Activated CD4-positive, alpha-beta memory T cell treated with anti-CD3 and anti-CD28 coated beads for 36 hours (primary cell): ENCODE measurements at places on chromosomes 5 and 9. TPM values are rescaled to one million over a fixed set of nuclear protein-coding genes. Genes with fewer than 3 reads are reported as not detected.

DNA sequence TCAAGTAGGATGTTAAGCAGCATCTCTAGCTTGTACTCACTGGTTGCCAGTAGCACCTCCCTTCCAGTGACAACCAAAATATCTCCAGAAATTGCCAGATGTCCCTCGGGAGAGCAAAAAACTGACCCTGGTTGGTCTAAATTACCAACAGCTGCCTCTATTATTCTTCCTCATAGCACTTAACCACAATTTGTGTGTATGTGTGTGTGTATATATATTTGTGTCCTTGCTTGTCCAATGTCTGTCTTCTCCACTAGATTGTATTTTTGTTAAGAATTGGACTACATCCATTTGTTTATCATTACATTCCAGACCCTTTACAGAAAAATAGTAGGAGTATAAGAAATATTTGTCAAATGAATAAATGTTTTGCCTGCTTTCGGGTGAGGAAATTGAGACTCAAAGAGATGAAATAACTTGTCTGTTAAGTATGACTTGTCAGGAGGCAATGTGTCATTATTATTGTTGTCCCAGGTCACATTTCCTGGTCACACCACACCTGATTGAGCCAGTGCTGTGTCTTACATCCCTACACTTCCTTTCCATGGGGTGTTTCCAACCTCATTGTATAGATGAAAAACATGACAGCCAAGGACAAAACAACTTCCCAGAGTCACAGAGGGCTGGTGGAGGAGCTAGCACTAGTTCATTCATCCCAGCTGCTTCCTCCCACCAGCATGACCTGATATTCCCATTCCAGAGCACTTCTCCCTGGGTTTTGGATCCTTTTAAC, 11.4 kb upstream of the GRPEL2 start:
- no peak overlapping the region for H3K4me3 ChIP-seq
- no peak overlapping the region for H3K27ac ChIP-seq
- no peaks in the 10 kb centered on the region for H3K27me3 ChIP-seq

GRCh38 chr9:6564360-6564759, 81.2 kb downstream of the GLDC start:
- peaks cover 24% of the 10 kb centered on the region for H3K4me1 ChIP-seq
- H3K36me3 ChIP-seq = no peaks in the 10 kb centered on the region
- no peak for DNase-seq
- no peaks in the 10 kb centered on the region for H3K27me3 ChIP-seq
- no peak overlapping the region for H3K4me3 ChIP-seq

The CKMT2 gene
- not detected for total RNA-seq

DNA sequence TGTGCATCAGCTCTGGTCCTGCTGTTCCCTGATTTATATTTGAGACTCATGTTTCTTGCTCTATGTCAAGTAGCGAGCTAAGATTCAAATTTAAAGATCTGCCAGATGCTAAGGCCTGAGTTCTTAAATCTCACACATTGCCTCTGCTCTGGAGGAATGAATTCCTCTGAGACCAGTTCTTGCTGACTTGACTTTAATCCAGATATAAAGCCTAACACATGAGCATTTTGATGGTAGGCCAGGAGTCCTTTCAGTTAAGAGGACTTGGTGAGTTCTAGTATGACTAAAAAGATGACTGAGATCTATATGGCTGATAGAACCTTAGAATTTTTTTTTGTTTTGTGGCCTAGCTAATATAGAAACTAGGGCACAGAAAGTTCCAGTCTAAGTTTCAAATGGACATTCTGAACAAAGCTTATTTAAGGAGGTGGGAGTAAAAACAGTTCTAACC, 1.3 kb upstream of the INIP start:
- no peak overlapping the region for H3K27ac ChIP-seq
- no peak for DNase-seq
- peaks cover 25% of the 10 kb centered on the region for H3K4me1 ChIP-seq
- peaks cover 2% of the 10 kb centered on the region for H3K36me3 ChIP-seq

GRCh38 chr5:94157704-94158539, 416.5 kb upstream of the POU5F2 start:
- peaks cover 1% of the 10 kb centered on the region for H3K27me3 ChIP-seq
- H3K4me1 ChIP-seq = no peaks in the 10 kb centered on the region
- no peak for DNase-seq
- H3K4me3 ChIP-seq = no peak overlapping the region
